ENCODE measurements at places on chromosomes 12 and 14.

GRCh38 chr14:29755311-29756018 lies 172.2 kb downstream of the PRKD1 start:
- no peak for DNase-seq

DNA sequence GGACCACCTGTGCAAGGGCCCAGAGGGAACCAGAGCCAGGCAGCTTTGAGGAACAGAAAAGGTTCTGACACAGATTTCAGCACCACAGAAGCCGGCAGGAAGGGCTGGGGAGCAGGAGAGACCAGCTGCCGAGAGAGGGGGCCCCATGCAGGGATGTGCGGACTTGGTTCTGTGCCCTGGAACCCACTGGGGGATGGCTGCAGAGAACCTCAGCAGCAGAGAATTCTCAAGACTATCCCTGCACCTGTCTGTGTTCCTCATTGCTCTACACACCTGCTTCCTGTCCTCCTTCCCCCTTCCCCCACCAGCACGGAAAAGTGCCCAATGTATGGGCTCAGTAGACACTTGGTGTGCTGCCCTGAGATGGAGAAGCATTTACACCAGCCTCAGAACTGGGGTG lies 3.2 kb downstream of the SERPINA9 start:
- DNase-seq: no peak

DNA sequence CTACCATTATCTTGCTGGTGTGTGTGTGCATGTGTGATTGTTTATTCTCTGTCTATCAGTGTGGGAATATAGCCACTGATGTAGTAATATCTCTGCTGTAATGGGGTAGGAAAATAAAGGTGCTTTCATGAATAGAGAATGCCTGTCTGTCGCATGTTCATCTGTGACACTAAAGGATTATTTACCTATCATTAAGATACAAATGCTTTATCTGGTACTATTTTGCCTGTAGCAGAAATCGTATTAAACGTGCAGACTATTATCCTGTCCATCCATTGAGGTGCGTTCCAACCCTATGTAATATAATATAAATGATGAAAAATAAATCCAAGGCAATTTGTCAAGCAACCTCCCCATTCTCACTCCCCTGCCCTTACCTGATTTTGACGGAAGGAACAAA lies 1215.1 kb downstream of the BCL11B start:
- no peak for DNase-seq

DNA sequence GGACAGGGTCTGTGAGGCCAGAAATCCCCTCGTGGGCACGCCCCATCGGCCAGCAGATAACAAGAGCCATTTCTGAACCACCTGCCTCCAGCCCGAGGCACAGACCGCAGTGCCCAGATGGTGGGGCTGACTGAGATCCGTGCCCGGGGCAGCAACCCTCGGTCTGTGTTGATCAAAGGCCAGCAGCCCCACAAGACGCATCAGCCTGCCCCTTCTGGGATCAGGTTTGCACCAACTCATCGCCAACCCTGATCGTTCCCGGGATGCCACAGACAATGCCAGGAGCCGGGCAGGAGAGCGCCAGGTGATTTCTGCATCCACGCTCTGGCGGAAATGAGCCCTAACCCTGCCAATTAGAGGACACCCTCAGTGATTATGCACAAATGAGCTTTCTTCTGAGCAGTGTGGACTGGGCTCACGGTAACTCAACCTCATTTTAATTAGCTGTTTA lies 64.5 kb downstream of the TESC start:
- no peak for DNase-seq

DNA sequence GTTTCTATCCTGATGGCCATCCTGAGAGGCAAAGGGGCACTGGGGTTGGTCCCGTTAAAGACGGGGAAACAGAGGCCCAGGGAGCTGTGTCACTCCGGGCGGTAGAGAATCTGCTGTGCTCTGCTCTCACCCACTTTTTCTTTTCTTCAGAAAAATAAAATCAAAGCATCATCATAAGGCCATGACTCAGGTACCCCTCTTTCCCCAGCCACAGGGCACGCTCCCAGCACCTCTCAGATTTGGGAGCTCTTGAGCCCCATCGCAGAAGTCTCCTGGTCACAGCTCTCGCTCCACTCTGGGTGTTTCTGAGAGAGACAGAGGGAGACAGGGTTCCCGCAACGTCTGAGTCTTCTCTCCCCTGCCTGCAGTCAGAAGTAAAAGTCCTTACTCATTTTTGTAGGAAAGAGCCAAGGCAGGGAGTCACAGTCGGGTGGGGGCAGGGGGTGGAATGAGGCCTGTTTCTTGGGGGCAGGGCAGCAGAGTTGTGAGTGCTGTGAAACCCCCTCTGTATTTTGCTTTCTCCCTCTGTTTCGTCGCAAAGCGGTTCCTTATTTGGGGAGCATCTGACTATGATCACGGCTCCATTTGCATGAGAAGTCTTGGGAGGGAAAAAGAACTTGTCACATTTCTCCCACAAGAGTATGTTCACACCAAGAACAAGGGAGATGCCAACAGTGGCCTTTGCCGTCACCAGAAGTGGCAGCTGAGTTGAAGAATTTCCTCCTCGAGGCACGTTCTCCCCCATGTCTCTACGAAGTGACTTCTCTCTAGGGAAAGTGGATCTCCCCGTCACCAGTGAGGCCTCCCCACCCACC lies 139.0 kb downstream of the BCL11B start:
- DNase-seq: no peak

- no peak for DNase-seq
Observed at GRCh38 chr12:5944688-5945070, 380 bp downstream of the ANO2 start.

DNA sequence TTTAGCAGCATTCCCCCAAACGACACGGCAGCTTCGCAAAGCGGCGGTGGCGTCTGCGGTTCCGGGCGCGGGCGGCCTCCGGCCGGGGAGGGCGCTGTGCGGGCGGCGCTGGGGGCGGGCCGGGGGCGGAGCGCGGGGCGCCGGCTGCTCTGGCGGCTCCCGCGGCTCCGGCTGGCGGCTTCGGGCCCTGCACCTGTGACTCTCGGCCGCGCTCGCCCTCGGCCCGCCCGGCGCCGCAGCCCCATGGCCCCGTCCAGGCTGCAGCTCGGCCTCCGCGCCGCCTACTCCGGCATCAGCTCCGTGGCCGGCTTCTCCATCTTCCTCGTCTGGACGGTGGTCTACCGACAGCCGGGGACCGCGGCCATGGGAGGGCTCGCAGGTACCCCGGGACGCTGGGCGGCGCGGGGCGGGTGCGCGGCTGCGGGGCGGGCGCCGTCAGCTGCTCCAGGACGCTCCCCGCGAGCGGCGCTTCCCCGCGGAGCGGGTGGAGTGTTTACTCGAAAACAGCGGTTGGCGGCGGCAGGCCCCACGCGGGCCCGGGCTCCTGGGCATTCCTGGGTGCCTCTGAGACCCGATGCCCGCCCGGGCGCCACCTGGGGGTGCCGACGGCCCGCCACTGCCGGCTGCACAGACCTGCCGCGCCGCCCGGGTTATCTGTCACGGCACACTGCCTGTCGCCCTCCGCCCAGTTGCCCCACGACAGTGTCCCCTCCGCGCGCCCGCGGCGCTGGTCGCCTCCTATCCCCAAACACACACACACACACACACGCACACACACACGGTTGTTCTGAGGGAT lies at the start of gene SLC48A1:
SLC48A1 (plus strand) TSS at position 177 of the 796 bp plus-strand sequence; CDS start at position 244, 67 bp downstream.
- DNase-seq: peak; percentile 66

DNA sequence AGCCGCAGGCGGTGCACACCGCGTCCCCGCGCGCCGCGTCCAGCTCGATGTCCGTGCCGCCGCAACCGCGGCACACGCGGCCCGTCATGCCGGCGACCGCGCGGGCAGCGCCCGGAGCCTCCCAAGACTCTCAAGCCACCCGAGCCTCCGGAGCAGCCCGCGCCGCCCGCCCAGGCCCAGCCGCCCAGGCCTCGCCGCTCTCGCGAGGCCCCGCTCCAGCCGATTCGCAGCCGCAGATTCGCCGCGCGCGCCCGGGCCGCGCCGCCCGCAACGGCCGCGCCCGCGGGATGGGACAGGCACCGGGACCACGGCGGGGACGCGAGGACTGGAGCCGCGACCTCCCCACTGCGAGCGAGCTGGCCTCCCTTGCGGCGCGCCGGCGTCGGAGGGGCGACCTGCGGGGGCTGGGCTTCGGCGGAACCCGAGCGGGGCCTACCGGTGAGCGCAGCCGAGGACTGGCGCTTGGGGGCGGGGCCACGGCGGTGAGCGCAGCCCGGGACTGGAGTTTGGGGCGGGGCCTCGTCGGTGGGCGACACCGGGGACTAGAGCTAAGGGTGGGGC lies at the start of gene BRF1:
BRF1 (minus strand) TSS at position 460 of the 561 bp plus-strand sequence; CDS start at position 88, 372 bp downstream.
- peak; percentile 96 for DNase-seq

DNA sequence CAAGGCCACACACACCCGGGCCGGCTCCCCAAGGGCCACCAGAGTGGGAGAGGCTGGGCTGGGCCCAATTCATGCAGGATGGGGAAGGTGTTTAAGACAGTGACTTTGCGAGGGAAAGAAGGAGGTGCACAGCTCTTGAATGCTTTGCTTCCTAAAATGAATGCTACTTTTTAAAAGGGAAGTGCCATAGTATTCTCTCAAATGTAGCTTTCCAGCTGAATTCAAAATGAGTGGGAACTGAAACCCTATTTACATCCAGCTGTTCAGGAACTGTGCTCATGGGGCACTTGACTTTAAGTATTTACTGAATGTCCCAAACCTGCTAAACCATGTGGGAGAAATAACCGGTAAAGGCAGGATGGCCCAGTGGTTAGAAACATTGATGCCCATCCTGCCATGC lies 7.6 kb downstream of the ITPK1 start:
- DNase-seq: no peak

DNA sequence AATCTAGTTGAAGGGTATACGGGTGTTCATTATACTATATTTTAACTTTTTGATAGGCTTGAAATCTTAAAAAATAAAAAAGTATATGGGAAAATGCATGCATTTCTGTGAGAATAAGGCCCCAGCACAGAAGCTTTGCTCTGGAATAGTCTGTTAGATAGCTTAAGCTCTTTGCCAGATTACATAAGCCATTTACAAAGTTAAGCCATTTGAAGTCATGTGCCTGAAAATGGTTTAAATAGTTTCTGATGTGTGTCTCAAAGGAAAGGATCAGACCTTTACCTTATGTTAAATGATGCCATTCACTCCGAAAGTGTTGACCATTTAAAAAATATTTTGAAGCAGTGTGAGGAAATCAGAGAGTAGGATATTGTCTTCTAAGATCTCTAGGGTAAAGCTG lies 51.3 kb downstream of the WASHC4 start:
- DNase-seq: no peak

GRCh38 chr12:108815875-108816594 lies 41.3 kb downstream of the SSH1 start:
- no peak for DNase-seq

- DNase-seq: no peak
Observed at GRCh38 chr14:58587271-58587670, 50.5 kb upstream of the DACT1 start.

- DNase-seq: peak; percentile 4
Observed at GRCh38 chr14:37232907-37233481, 35.3 kb downstream of the MIPOL1 start.

GRCh38 chr12:79614730-79615129 lies 76.0 kb downstream of the PAWR start:
- DNase-seq: no peak

GRCh38 chr12:51751661-51752060 lies 96.9 kb downstream of the FIGNL2 start:
- no peak for DNase-seq

All from CD4-positive, alpha-beta T cell treated with Interleukin-4 for 4 hours (primary cell).